SK-N-SH treated with all-trans-retinoic acid at 6 μM for 48 hours (cell line): ENCODE measurements at places on chromosomes 2 and 18.

DNA sequence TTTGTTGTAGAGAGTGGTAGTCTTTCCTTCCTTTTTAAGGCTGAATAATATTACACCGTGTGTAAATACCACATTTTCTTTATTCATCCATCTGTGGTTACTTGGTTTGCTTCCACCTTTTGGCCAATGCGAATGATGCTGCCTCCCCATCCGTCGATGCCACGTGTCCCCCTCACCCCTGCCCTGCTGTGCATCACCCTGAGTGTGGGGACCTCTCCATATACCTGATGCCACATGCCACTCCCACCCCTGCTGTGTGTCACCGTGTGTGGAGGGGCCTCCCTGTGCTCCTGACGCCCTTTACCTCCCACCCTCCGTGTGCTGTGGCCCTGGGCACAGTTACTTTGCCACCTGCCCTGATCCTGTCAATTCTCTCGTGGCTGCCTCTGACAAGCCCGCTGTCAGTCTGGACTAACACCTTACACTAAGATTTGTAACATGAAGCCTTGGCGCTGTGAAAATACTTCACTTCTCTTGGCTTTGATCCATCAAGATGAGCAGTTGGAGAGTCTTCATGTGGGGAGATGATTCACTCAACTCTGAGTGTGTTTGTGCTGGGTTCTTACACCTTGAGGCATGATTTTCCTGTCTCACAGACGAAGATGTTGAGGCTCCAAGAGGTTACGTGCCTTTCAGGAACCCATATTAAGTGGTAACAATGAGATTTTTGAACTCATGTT, 234.0 kb downstream of the ZNF407 start:
- no peak for ATAC-seq

- ATAC-seq: no peak
Measured at GRCh38 chr2:187475499-187476248, 27.6 kb upstream of the CALCRL start.

DNA sequence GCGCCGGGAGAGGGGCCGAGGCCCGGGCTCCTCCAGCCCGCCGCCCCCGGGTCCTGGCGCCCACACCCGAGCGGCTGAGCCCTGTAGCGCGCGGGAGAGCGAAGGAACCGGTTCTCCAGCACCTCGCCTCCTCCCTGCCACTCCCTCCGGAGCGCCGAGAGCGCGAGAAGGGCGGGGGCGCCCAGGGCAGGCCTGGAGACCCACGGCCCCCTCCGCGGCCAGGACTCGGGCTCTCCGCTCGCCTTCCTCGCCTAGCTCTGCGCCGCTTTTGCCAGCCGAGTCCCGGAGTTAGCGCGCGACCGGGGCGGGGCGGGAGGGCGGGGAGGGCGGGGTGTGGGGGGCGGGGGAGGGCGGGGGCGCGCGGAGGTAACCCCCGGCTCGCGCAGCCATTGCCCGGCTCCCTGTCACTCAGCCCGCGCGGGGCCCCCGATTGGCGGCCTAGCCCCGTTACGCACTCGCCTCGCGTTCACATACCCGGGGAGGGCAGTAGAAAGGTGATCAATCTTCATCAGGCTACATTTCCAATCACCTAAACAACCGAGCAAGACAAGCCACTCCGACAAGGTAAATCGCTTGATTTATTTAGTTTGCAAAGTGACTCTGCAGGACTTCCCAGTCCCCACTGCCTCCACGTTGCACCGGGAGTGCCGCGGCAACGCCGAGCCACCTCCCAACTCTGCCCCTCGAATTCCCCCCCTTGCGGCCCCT, at the start of gene OTX1:
TSS of gene OTX1 (plus strand) at position 497 of the 708 bp plus-strand sequence. CDS start 2,161 bp downstream, outside the sequence.
- ATAC-seq: peak; percentile 72

DNA sequence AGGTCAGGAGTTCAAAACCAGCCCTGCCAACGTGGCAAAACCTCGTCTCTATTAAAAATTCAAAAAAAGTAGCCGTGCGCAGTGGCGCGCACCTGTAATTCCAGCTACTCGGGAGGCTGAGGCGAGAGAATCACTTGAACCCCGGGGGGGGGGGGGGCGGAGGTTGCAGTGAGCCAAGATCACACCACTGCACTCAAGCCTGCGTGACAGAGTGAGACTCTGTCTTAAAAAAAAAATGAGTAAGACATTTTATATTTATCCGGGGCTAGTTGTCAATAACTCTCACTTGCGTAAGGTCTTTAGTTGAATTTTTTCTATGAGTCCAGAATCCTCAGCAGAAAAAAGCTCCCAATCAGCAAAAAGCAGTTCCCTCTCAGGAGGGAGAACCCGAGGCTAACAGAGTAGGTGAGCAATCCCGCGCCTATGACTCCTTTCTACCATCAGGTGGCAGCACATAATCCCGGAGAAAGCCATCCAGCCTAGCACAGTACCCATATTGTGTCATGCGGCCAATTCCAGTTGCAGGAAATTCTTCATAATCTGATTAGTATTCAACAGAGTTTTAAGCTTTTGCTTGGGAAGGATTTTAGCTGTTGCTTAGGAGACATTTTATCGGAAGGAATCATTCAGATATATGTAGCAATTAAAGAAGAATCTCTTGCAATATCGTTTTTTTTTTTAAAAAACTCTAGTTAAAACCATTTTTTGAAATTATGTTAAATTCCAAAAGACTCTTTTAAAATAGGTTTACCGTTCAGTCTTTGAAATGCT, 11.9 kb upstream of the CRYGA start:
- peak; percentile 100 for ATAC-seq

DNA sequence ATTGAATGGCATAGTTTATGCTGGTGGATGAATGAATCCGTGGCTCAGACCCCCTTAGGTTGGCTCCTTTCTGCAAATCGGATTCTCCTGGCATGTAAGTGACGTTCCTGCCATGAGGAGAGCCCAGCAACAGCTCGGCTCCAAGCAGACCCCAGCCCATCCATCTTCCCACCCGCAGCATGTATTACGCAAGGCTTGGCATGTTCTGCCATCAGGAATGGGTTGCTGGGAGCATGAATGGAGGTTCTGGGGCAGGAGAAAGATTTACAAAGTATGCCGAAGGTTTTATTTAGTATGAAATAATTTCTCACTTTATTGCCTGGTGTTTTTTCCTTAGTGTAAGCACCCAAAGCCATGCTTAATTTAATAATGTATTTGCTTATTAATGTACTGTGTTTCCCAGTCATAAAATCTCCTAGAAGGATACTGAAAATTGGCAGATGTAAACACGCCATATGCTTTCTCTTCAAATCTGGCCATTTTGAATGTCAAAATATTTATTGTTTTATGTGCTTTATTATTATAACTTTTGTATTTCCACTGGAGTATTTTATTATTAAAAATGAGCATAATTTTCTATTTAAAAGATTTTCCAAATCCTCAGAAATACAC, 128.5 kb downstream of the ACKR3 start:
- ATAC-seq: no peak
